ENCODE measurements at places on chromosomes 1 and 21.

GRCh38 chr1:232383455-232384123, 246.3 kb downstream of the SIPA1L2 start:
- no peak for DNase-seq

GRCh38 chr1:85334962-85335361, 58.5 kb upstream of the BCL10 start:
- DNase-seq, result no peak

DNA sequence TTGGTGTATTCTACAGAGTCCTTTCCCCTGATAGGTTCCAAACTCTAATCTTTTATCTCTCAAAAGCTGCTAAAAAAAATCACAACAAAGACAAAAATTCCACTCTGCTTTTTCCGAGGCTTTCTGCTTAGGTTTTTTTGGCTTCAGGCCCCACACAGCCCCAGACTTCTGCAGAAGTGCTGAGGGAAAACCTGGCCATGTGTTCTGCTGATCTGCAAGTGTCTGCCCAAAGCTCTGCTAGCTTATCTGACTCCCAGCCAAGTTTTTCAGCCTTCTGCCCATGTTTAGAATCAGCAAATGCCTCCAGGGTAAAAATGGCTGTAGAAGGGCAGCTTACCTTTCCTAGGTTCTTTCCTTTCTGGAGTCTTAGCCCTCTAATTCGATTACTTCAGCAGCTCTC, 28.4 kb downstream of the DISP3 start:
- DNase-seq, result no peak

DNA sequence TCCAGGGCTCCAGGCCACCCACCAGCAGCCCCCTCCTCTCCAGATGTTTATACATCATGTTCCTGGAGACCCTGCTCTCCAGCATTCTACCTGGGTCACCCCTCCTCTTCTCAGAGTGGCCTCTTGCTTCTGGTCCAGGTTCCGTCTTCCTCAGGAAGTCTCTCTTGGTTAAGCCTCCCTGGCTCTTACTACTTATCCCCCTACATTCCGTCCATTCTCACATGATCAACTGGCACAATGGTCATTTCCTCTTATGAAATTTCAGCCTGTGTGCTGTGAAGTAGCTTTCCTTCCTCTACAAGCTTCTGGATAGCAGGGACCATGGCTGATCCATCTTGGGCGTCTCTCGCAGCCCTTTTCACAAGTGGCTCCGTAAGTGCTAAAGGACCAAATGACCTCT, 33.9 kb upstream of the ATP2B4 start:
- DNase-seq, result no peak

- no peak for DNase-seq
Observed at GRCh38 chr1:201766131-201766866, 62.7 kb upstream of the IPO9 start.

Data from stimulated activated naive CD8-positive, alpha-beta T cell treated with anti-CD3 and anti-CD28 coated beads, Interleukin-15, amount 100 ng/mL, for 72 hours (primary cell).